NCI-H510A (cell line): ENCODE measurements at places on chromosomes 6 and 20.

DNA sequence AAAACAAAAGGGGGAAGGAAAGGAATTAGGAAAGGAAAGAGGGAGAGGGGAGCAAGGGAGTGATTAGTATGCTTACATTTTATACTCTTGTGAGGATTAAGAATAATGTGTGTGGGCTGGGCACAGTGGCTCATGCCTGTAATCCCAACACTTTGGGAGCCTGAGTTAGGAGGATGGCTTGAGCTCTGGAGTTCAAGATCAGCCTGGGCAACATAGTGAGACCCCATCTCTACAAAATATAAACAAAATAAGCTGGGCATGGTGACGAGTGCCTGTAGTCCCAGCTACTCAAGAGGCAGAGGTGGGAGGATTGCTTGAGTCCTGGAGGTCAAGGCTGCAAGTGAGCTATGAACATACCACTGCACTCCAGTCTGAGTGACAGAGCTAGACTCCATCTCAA lies 47.0 kb downstream of the SHLD1 start:
- DNase-seq: no peak

- no peak for DNase-seq
Measured at GRCh38 chr6:140566781-140567277, 1192.4 kb upstream of the CITED2 start.

GRCh38 chr6:95227351-95227750 lies 350.0 kb upstream of the MANEA start:
- no peak for DNase-seq

GRCh38 chr20:47905628-47906347 lies 120.5 kb upstream of the SULF2 start:
- no peak for DNase-seq

- DNase-seq: no peak
Measured at GRCh38 chr6:35503534-35503933, 6.7 kb upstream of the TEAD3 start.
